Kidney (tissue), 22 donors: ENCODE measurements at places on chromosomes 13 and 19. TPM values are rescaled to one million over a fixed set of nuclear protein-coding genes. Genes with fewer than 3 reads are reported as not detected.

DNA sequence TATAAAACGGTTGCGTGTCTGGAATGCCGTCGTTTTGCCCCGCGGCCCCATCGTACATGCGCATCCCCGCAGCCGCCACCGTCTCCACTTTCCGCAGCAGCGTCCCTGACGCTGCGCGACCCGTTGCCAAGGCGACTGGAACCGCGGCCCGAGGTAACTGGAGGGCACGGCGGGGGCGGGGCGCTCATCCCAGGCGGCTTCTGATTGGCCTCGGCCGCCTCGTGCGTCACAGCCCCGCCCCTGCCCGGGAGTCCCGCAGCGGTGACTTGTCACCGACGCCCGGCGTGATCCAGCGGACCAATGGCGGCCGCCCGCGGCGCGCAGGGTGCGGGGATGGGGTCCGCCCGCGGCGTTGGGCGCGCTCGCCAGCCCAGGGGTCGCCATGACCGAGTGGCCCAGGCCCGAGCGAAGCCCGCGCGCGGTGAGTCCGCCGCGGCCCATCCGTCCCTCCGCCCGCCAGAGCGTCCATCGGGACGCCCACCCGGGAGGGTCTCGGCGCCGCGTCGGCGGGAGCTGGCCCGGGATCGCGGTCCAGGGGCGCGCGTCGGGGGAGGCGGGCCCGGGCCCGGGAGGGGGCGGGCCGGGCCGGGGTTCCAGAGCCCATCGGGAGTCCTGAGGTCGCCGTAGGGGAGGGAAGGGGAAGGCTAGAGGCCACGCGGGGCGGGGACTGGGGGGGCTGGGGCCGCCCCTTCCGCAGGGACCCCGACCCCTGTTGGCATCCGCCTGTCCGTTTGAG, at the start of gene ZSCAN1:
ZSCAN1 (plus strand) TSS at position 285 of the 736 bp plus-strand sequence. CDS start 3,812 bp downstream, outside the sequence.
- DNase-seq, result peak; percentile 99

DNA sequence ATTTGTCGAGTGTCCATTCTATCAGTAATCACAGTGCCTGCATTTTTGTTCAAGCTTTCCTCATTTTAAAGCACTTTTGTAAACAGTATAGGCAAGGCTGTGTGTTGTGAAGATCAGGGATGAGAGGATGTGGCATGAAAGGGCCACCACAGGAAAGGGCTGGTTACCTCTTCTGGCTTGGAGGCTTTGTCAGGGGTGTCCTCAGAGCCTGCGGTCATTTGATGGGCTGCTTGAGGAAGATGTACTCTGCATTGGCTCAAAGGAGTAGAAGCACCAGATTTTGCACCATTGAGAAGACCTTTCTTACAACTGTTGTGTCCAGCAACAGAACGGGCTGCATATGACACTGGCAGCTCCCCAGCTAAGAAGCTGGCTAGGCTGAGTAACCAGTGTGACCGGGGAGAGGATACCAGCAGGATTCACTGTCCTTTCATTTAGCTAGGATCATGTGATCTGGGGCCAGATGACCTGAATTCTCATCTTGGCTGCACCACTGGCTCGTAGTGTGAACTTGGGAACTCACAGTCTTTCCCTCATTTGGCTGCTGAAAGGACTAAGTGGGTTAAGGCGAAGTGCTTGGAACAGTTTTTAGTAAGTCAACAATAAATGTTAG, 380.2 kb downstream of the FGF9 start:
- no peak for DNase-seq

- no peak for DNase-seq
Measured at GRCh38 chr19:57872450-57872849, 16.4 kb downstream of the ZNF814 start.

- peak; percentile 53 for DNase-seq
Measured at GRCh38 chr13:112702341-112702985, 12.6 kb downstream of the ATP11A start.

- DNase-seq, result no peak
Measured at GRCh38 chr13:110520431-110521295, 40.9 kb downstream of the RAB20 start.

DNA sequence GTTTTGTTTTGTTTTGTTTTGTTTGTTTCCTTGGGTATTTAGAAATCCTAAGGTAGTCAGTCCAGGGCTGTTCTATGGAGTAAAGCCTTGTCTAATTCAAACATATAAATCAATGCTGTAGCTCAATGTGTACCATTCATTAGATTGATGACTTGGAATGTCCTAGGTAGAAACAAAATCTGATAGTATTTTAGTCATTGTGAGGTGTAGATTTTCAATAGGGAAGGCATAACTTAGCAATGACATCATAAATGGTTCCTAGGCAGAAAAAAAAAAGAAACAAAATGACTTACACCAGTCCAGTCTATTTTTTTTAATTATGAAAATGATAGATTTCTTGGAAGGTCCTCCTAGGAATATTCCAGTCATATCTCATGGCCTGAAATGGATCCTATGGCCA, 189.9 kb downstream of the SPRY2 start:
- DNase-seq, result no peak

DNA sequence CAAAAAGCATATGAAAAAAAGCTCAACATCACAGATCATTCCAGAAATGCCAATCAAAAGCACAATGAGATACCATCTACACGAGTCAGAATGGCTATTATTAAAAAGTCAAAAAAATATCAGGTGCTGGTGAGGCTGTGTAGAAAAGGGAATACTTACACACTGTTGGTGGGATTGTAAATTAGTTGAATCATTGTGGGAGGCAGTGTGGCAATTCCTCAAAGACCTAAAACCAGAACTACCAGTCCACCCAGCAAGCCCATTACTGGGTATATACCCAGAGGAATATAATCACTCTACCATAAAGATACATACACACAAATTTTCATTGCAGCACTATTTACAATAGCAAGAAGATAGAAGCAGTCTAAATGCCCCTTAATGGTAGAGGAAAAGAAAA, 529.9 kb downstream of the SLITRK1 start:
- DNase-seq, result no peak

- no peak for DNase-seq
Measured at GRCh38 chr13:99501848-99502301, 603 bp downstream of the TM9SF2 start.

DNA sequence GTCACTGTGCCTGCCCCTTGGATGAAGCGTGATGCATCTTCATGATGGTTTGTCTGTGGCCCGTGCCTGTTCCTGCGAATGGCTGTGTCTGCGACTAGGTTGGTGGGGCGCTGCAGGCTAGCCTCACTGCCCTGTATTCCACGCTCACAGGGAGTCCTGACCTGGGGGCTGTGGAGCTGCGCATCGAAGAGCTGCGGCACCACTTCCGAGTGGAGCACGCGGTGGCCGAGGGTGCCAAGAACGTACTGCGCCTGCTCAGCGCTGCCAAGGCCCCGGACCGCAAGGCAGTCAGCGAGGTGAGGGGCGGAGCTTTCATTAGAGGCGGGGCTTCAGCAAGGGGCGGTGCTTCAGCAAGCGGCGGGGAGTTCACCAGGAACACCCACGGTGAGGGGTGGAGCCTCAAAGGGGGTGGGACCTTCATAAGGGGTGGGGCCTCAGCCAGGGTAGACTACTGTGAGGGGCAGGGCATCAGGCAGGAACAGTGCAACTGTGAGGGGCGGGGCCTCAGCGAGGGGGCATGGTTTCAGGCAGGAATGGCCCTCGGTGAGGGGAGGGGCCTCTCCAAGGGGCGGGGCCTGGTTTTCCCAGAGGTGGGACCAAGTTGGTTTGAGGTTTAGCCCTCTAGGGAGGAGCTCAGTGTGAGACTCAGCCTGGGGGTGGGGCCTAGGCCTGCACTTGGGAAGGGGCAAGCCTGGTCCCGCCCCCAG, 17.2 kb downstream of the PKN1 start:
- no peak for DNase-seq

DNA sequence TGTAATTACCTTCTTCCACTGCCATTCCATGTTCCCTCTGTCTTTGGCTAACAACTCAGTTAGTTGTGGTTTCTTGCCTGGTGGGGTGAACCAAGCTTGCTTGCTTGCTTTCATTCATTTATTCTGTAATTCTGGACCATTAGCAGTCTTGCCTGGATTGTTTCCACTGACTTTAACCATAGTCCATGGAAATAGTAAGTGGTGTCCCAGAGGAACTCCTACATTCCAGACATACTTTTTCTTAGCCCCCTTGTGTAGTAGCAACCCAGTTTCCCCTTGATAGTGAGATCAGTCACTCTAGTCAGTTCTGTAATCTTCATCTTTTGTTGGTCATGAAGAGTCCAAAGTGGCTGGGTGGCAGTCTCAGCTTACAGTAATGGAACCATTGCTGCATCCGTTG, 23.2 kb downstream of the PDS5B start:
- DNase-seq, result no peak

Gene ZNF835
- polyA plus RNA-seq, result 1.7 TPM

Gene LYL1
- polyA plus RNA-seq, result 8.5 TPM

Gene NLRP4
- polyA plus RNA-seq, result not detected
